ENCODE measurements at places on chromosomes 5 and 9.

DNA sequence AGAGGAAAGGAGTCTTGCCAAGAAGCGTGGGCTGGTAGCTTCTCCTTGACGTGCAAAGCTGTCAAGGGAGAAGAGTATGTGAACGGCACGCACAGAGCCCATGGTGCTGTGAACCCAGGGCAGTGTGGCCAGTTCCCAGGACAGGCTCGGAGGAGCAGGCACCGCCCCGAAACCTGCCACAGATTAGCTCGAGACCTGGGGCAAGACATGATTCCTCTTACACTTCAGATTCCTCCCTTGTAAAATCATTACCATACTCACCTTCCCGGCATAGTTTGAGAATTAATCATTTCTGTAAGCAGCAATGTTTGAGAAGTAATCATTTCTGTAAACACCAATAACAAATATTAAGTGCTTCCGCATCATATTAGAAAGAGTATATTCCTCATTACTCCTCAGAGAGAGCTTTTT is 19.9 kb downstream of the GOLM1 start:
- no peak for DNase-seq

DNA sequence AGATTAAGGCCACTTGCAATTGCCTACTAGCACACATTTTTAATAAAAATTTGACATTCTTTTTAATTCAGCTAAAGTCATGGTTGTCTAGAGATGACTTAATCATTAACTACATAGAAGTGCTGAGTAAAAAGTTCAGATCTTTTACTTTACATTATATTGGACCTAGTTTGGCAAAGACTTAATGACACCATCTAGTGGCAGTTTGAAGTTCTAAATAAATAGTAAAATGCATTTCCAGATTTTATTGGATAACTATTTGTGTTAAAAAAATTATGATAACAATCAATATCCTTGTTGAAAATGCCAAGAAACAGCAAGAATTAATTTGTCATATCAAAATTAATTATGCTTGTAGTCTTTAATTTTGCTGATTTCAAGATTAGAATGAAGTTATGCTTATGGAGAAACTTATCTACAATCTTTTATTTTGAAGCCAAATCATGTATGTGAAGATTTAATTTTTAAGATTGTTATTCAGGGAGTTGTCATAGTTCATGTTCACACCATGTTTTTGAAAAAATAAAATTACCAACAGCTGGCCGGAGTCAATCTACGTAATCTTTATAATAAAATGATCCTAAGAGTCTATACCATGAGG is 69.6 kb upstream of the PJA2 start:
- no peak for DNase-seq

DNA sequence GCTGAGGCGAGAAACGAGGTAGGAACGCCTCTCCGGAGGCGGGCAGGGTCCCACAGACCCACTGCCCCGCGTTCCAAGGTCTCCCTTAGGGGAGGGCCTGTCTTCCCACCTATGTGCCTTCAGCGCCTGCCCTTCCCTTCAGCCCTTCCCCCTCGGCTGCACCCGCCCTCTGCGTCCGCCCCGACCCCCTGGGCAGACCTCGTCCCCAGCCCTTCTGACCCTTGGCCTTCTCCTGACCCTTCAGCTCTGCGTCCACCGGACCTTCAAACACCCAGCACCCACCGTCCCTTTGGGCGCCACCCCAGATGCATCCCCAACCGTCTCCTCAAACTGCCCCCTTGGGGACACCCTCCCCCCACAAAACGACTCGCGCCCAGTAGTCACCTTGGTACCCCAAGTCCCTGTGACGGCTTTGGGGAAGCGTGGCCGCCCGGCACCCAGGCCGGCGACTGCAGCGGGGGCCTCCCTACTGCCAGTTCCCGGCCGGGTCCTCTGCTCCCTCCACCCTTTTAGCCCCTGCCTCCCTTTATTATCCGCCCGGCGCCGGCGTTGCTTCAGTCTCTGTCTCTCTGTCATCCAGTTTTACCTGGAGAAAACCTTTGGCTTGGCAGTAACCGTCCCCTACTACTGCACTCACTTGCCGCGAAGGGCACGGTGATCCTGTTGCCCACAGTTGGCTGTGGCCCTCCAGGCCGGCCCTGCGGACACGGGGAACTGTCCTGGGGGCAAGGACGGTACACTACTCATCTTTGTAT is 421 bp downstream of the RUSC2 start:
- DNase-seq: peak; percentile 27

GRCh38 chr9:134693641-134694367 is 52.2 kb downstream of the COL5A1 start:
- DNase-seq: no peak

GRCh38 chr5:7015586-7016256 is 302.5 kb downstream of the TENT4A start:
- peak; percentile 52 for DNase-seq

GRCh38 chr9:126218359-126219125 is 108.1 kb upstream of the MVB12B start:
- no peak for DNase-seq

GRCh38 chr5:55173687-55174230 is 782 bp upstream of the CDC20B start:
- DNase-seq: no peak

Measured in NCI-H1930 (cell line).